ENCODE measurements at places on chromosomes 11 and 22.

DNA sequence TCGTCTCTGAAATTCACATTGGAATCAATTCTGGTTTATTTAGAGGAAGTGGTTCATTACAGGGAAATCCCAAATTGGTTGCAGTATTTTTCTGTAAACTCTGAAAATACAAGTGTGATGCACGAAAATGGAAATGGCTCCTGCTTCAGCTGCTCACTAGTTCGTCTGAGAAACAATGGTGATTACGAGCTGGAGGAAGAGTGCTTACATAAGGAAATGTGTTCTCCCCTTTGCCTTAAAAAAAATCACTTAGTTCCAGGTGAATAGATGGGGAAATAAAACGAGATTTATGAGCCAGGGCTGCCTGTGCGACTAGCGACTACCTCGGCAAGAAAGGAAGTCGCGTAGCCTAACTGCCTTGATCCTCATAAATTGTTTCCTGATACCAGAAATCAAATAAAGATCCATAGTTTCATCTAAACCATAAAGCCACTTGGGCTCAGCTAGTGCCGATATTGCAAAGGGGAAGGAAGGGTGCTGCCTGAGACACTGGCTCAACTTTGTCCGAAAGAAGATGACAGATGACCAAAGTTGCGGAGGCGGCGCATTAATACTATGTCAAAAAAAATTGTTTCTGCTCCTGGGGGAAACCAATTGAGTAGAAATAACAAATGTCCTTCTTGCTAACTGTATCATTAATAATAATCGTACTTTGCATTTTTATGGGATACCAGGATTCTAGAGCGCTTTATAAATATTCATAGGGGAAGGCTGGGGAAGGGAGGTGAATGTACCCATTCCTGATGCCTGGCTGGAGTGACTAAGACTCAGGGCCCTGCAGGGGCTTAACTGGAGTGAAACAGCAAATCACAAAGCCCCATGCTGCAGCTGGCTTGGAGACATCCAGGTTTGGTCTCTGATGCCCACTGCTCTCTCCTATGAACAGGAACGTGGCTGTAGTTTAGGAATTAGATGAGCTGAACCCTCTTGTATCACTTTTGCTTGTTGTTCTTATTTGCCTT is 185.7 kb downstream of the BLID start:
- no peak for DNase-seq

DNA sequence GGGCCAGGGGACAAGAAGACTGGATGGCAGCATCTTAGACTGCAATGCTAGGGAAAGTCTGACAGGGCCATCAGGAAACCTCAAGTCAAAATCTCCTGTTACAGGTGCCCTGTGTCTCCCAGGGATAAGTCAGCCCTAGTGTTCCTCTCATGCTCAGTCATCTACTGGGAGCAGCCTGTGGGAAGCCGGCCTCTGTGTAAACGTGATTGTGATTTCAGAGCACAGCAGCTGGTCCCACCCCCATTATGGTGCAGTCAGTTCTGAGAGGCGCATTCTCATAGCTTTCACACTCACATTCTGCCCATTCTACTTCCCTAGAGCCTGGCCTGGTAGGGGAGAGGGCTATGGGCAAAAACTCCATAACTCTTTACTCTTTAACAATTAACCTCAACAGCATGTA is 7.2 kb upstream of the SLN start:
- DNase-seq = no peak

DNA sequence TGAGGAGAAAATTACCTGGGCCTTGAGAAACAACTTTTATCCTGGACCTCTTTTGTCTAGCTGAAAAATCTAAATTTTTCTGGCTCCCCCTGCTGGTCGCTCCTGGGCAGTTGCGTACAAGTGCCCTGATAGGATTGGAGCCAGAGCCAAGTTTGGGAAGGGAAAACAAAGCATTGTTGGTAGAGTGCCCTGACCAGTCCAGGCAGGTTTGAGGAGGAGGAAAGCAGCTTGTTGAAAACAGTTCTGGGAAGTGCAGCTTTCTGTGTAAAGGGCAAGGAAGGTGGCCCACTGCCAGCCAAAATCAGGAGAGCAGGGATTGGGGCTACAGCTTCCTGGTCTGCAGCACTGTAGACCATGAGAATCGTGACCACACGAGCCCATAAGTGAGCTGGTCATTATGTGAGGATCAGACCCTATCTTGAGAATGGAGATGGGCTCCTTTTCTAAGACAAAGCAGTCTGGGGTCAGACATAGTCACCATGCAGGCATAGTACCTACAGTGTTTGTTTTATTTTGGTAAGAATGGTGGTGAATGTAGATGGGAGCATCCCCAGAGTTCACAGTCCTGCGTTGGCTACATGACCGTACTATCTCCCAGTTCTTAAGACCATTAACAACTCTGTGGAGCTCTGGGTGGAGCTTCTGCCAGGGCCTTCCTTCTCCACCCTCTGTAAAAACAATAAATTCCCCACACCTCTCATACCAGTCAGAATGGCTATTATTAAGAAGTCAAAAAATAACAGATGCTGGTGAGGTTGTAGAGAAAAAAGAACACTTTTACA is 21.3 kb upstream of the PIK3IP1 start:
- peak; percentile 57 for DNase-seq

- no peak for DNase-seq
These were observed 111.6 kb downstream of the PHF21B start for GRCh38 chr22:44898236-44898635.

DNA sequence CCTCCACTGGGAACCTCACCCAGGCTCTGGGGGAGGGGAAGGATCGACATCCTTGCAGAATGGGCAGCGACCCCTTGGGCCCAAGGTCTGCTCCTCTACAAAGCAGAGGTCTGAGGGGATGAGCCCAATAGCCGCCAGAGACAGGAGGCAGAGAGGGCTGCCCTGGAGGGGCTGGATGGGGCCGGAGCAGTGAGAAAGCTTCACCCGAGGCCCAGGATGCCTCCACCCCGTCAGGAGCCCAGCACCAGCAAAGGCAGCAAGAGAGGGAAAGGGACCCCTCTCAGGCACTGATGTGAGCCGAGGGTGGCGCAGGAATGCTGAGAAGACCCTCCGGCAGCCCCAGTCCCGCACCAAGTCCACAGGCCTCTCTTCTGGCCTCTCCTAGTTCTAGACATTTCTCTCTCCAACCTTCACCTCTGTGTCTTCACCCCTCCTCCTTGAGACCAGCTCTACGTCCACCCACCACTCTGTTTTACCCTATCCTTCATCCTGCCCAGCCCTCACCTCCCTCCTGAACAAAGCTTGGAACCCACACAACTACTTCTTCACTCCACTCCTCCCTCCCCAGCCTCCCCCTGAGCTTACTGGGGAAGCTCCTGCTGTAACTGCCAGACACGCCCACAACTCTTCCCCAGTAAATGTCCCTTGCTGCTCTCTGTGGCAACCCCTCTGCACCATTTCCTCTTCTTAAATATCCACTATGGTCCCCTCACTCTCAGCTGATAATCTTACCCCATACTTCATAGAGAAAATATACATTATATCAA is 131.9 kb downstream of the MPPED1 start:
- DNase-seq = no peak

- no peak for DNase-seq
These were observed 53.1 kb downstream of the KIF18A start for GRCh38 chr11:28054821-28055220.

DNA sequence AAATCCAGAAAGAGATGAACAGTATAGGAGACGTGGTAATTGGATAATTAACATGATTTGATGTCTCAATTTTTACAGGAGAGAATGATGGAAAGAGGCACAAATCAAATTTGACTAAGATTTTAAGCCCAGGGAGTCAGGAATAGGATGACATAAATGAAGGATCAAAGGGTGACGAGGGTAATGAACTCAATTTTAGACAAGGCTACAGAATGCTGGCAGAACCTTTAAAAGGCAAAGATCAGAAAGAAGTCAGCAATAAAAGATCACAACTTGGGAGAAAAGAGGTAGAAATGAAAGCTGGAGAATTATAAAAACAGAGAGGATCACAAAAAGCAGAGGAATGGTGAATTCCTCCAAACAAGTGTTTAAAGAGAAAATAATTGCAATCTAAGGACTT is 13.0 kb upstream of the OR8A1 start:
- no peak for DNase-seq

DNA sequence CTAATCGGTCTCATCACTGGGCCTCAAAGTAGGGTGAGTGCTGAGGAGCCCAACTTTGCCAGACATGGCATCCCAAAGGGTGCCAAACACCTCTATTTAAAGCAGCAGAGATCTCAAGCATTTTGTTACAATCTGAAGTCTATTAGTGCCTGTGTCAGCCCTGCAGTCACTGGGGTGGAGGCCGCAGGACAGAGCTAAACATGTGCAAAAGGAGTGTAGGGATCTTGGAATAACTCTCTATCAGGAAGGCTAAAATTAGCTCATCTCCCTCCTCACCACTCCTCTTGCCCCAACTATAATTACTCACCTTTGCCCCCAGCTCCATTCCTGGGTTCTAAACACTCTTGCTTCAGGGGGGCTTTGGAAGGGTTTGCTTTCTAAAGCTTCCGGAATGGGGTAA is 87.5 kb downstream of the TIMP3 start:
- DNase-seq = no peak

DNA sequence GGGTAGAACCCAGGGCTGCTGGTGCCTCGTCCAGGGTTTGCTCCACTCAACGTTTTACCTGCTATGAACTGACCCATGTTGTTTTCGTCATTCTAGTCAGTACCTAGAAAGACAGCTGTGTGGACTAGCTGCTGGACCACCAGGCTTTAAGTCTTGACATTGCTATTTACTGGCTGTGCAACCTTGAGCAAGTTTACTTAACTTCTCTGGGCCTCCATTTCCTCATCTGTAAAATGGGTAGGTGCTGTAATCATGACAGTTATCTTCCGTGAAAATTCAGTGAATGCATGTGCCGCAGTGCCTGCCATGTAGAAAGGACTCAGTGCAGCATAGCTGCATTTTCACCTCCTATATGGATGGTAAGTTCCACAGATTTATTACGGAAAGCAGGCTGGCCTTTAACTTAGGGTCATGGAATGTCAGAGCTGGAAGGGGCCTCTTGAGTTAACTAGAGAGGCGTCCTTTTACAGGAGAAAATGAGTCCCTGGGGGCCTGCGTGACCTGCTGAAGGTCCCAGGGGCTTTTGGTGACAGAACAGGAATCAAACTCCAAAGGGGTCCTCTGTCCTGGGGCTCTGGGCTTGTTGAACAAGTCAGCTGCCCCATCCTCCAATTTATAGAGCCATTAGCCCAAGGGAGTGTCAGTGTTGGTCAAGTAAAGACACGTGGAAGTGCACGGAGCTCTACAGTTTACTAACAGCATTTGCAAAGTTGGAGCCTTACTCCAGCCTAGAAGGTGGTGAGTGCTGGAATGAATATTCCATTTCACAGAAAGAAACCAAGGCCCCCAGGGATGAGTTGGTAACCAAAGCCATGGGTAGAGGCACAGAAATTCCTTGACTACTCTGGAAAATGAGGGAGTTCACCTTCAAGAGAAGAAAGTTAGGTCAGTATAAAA is 12.0 kb upstream of the MALAT1 start:
- no peak for DNase-seq

Data from RPMI8226 (cell line).